ENCODE measurements at places on chromosomes 16 and 17. TPM values are rescaled to one million over a fixed set of nuclear protein-coding genes. Genes with fewer than 3 reads are reported as not detected.

Gene TUBB3
- 3,960 TPM for total RNA-seq

GRCh38 chr16:12228602-12229499, 252.3 kb downstream of the SNX29 start:
- peak; percentile 78 for DNase-seq

- no peak for DNase-seq
Measured at GRCh38 chr17:64131606-64132270, 1.8 kb upstream of the ERN1 start.

GRCh38 chr17:66399441-66399840, 97.0 kb downstream of the PRKCA start:
- no peak for DNase-seq

- no peak for DNase-seq
Measured at GRCh38 chr16:48963901-48964615, 317.6 kb downstream of the CBLN1 start.

DNA sequence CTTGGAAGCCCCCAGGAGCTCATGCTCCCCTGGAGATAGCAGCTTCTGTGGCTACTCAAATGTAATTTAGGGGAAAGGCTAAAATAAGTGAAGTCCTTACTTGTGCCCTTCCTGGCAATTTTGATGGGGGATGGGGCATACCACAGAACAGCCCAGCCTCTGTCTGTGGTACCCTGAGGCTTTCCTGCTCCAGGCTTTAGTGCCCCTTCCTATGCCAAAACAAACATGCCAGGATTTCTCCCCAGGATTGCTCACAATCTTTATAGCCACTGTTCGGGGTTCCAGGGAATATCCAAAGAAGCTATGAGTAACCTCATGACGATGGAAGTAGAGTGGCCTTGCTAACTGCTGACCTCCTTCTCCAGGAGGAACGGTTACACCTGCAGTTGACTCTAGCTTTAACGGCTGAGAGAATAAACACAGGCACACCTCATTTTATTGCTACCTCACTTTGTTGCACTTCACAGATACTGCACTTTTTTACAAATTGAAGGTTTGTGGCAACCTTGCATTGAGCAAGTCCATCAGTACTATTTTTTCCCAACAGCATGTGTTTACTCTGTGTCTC, 24.9 kb downstream of the CCL4 start:
- no peak for DNase-seq

DNA sequence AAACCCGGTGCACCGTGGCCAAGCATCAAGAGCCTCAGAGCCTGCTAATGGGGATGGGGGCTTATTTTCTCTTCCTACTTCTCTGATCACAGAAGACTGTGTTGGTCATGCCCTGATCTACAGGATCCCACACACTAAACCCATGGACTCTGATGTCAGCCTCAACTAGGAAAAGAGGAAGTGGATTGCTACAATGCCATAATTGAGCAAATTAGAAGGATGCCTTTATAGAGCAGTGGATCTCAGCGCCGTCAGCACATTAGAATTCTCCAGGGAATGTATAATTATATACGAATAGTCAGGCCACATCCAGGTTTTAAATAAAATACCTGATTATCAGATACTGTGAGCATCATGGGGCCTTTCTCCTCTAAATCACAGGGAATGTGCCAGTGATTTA, 64.8 kb downstream of the VAT1L start:
- DNase-seq: no peak

- no peak for DNase-seq
Measured at GRCh38 chr16:57686577-57686976, 8.0 kb upstream of the DRC7 start.

DNA sequence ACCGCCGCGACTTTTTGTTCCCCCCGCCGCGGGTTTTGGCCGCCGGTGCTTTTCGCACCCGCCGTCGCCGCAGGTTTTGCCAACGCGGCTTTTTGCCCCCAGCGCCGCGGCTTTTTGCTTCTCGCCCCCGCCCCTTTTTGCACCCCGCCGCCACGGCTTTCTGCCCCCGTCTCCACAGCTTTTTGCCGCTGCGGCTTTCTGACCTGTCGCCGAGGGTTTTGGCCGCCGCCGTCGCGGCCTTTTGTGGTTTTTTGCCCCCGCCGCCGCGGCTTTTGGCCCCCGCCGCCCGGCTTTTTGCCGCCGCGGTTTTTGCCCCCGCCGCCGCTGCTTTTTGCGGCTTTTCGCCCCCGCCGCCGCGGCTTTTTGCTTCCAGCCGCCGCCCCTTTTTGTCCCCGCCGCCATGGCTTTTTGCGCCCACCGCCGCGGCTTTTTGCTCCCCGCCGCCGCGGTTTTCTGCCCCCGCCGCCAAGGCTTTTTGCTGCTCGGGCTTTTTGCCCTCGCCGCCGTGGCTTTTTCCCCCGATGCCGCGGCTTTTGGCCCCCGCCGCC, 151.1 kb downstream of the KCNJ18 start:
- DNase-seq: no peak

- DNase-seq: no peak
Measured at GRCh38 chr17:81130385-81131361, 34.6 kb upstream of the PVALEF start.

GRCh38 chr17:74779948-74780400, 3.8 kb upstream of the NAT9 start:
- no peak for DNase-seq

- peak; percentile 38 for DNase-seq
Measured at GRCh38 chr17:33521784-33522183, 228.7 kb upstream of the ASIC2 start.

- DNase-seq: peak; percentile 57
Measured at GRCh38 chr16:88650749-88651275, at the start of gene CYBA. Gene CYBA (minus strand): TSS chr16:88651053. CDS start chr16:88651013, 40 bp downstream.

DNA sequence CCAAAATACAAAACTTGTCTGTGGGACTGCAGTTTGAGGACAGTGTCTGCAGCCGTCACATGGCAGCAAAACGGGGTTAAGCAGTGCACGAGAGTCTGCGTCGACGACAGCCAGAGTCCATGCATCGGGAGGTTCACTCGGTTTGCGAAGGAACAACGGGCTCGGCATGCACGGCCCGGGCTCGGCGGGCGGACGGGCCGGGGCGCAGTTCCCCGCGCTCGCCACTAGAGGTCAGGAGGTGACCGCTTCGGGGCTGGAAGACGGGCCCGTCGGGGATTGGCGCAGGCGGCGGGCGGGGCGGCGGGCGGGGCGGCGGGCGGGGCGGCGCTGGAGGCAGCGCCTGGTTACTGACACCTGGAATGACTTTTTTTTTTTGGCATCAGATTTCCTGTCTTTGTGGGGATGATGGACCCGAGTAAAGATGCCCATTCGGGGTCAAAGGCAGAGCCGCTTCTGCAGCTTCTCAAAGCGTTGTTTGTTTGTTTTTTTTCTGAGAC, 6.5 kb downstream of the SCGB1C2 start:
- peak; percentile 95 for DNase-seq

GRCh38 chr16:57000271-57001025, 11.1 kb downstream of the NLRC5 start:
- no peak for DNase-seq

GRCh38 chr16:78942625-78943245, 657.8 kb downstream of the MAF start:
- no peak for DNase-seq
